ENCODE measurements at places on chromosomes 6 and 20. TPM values are rescaled to one million over a fixed set of nuclear protein-coding genes. Genes with fewer than 3 reads are reported as not detected.

Gene TRIM31
- total RNA-seq, result not detected

DNA sequence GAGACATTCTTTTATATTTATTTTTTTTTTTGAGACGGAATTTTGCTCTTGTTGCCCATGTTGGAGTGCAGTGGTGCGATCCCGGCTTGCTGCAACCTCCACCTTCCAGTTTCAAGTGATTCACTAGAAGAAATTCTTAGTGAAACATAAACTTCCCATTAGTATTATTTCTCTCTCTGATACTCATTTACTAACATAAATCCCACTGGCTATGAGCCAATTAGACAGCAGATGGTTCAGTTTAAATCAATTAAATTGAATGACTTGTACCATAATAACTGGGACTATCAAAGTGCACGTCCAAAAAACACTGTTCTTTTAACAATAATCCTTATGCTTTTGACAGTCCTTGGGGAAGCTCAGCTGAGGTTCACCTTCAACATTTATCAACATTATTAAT is 111.2 kb upstream of the PTCHD4 start:
- no peak for DNase-seq

DNA sequence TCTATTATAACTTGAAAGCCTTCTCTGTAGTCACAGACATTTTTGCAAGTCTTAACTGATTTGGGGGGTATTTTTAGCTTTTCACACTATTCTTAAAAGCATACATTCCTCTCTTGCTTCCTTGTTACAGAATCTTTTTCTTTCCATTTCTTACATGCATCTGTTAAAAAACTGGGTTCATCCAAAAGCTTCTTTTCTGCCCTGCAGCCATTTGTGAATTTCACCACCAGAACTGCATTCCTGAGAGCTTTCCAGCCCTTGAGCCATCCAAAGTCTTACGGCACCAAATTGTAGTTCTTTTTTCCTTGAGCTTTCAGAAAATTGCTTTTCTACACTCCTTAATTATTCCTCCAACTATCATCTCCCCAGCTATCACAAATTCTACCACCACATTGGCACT is 19.7 kb upstream of the GSTA4 start:
- no peak for DNase-seq

DNA sequence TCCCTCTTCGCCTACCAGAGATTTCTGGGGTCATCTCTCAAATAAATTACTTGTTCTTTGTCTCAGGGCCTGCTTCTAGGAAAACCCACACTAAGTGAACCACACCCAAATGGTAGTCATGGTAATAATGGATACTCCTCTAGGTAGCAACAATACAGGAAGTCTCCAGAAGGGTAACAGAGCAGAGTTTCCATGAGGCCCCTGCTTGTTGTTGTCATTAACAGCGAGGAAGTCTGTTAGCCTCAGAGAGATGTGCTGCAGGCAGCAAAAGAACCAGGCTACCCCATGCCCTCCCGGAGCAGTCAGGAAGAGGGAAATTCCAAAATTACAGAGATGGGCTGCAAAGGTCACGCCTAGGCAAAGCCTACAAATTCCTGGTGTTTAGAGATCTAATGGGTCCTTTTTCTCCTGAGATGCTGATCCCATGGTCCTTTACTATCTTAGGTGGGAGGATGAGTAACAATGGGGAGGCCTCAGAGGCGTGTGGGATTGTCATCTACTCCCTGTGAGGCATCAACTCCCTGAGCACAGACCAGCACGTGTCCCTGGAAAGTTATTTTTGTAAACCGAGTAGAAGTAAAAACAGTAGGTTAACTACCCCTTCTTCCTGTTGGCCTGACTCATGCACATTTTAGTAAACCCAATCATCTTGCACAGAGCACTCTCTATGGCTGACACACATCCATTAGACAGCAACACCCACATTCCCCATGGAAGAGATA is 10.1 kb downstream of the ISM1 start:
- peak; percentile 24 for DNase-seq

DNA sequence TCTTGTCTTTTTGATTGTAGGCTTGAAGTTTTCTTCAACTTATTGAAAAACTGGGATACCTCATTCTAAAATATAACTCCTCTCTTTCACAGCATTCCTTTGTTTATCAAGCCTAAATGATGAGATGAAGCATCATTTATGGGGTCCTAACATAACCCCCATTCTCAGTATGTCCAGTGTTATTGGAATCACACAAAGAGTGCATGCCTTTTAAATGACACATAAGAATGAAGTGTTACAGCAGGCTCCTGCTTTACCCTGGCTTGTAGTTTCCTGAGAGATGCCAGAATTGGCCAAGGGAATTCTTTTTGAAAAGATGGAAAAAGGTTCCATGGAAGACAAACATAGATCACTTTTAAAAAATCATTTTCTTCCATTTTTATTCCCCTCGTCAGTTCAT is 502.4 kb downstream of the BCKDHB start:
- no peak for DNase-seq

GRCh38 chr6:74611220-74611619 is 594.6 kb downstream of the COL12A1 start:
- no peak for DNase-seq

GRCh38 chr6:15824811-15825210 is 162.0 kb upstream of the DTNBP1 start:
- DNase-seq, result no peak
